SK-N-SH (cell line): ENCODE measurements at places on chromosomes 3 and 15. TPM values are rescaled to one million over a fixed set of nuclear protein-coding genes. Genes with fewer than 3 reads are reported as not detected.

SPTSSB gene
- 0.07 and 0.57 TPM in 2 replicates for polyA plus RNA-seq

P2RY14 gene
- not detected in 2 replicates for polyA plus RNA-seq

- H3K27ac ChIP-seq: no peak overlapping the region
- H3K36me3 ChIP-seq: no peaks in the 10 kb centered on the region
- H3K27me3 ChIP-seq: no peaks in the 10 kb centered on the region
- no peak for DNase-seq
Measured at GRCh38 chr3:53758846-53759245, 87.4 kb downstream of the CHDH start.

- H3K4me3 ChIP-seq: no peak overlapping the region
- no peaks in the 10 kb centered on the region for H3K27me3 ChIP-seq
- no peak for DNase-seq
- no peaks in the 10 kb centered on the region for H3K36me3 ChIP-seq
- H3K4me1 ChIP-seq: peaks cover 24% of the 10 kb centered on the region; the same call in 1 of the 2 replicates
Measured at GRCh38 chr3:106126846-106127235, 258.0 kb upstream of the CBLB start.

DNA sequence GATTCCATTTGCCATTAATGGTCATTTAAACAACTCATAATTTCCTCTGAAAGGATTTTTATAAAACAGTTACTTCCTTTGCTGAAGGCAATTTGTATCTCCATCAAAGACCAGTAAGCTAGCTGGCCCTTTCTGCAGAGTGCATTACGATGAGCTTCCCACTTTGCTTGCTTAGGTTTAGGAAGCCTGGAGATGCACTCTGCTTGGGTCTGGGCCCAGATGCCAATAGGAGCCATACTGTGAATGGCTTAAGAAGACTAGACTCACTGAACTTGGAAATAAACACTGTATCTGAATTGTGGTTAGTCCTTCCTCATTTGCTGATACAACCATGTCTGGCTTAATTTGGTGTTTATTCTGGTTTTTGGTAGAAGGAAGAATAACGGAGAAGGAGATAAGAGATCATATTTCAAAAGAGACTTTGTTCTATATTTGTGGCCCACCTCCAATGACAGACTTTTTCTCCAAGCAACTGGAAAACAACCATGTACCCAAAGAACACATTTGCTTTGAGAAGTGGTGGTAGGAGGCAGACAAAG, 38.1 kb downstream of the OXNAD1 start:
- H3K27ac ChIP-seq: no peak overlapping the region
- DNase-seq: no peak
- no peaks in the 10 kb centered on the region for H3K27me3 ChIP-seq
- H3K4me1 ChIP-seq: peaks cover 9% of the 10 kb centered on the region; the same call in 1 of the 2 replicates
- no peak overlapping the region for H3K4me3 ChIP-seq
- H3K36me3 ChIP-seq: peaks cover 58% of the 10 kb centered on the region
